ENCODE measurements at places on chromosomes 3 and 15. TPM values are rescaled to one million over a fixed set of nuclear protein-coding genes. Genes with fewer than 3 reads are reported as not detected.

SLC25A20 gene
- total RNA-seq, result 13.4 TPM

PARP15 gene
- total RNA-seq, result 17.6 TPM

CKMT1A gene
- not detected for total RNA-seq

PATL2 gene
- total RNA-seq, result 7.9 TPM

CCR9 gene
- total RNA-seq, result 0.15 TPM

TMCO5A gene
- total RNA-seq, result not detected

NR2F2 gene
- total RNA-seq, result not detected

DNA sequence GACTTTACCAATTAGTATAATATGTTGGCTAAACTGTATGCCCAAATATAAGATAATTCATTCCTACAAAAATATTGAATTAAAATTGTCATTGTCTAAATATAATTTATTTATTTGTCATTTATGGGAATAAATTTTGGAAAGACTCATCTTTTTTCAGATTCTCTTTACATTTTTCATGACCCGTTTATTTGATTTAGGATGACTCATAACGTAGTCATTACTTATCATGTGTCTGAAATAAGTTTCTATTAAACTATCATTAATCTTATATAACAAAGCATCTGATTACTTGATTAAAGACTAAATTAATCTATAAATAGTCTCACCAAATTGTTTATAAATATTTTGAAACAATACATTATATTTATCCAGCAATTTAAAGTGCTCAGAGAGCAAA lies 516.6 kb downstream of the CADM2 start:
- ATAC-seq, result no peak

GRCh38 chr3:184694716-184695115 lies 17.1 kb downstream of the MAGEF1 start:
- no peak for ATAC-seq

DNA sequence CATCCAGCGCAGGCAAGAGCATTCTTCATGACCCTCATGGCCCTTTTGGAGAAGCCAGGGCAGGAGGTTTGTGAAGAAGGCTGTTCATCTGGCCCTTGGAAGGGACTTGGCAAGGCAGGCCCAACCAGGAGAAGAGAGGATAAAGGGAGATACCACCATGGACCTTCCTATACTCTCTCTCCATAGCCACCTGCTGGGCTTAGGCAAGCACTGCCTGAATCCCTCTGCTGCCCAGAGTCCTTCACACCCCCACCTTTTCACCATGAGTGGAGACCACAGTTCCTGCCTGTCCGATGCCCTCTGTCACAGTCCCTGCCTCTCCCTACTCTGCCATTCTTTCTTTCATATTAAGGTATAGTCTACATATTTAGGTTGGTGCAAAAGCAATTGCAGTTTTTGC lies 10.6 kb upstream of the SFMBT1 start:
- ATAC-seq, result peak; percentile 32

GRCh38 chr3:122312826-122313225 lies 12.2 kb upstream of the CSTA start:
- ATAC-seq, result no peak

- ATAC-seq, result peak; percentile 83
These were observed 41.2 kb downstream of the LIPC start for GRCh38 chr15:58472821-58473581.

- ATAC-seq, result no peak
These were observed 499.0 kb upstream of the ATP11B start for GRCh38 chr3:182294256-182294655.

DNA sequence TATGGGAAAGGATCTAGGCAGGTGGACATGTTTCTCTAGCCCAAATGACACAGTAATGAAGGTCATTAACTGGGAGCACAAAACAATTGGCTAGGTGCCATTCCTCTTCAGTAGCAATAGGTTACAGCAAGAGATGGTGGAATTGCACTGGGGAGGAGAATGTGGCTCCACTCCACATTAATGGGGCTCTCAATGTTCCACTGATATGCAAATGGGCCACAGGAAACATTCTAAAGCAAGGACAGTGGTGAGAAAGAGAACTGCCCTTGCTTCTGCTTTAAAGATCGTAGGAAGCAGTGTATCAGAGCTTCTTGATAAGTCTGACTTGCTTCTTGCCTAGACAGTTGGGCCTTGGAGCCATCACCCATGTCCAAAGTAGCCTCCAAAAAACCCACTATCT lies 271.4 kb upstream of the PPP2R3A start:
- ATAC-seq, result no peak

DNA sequence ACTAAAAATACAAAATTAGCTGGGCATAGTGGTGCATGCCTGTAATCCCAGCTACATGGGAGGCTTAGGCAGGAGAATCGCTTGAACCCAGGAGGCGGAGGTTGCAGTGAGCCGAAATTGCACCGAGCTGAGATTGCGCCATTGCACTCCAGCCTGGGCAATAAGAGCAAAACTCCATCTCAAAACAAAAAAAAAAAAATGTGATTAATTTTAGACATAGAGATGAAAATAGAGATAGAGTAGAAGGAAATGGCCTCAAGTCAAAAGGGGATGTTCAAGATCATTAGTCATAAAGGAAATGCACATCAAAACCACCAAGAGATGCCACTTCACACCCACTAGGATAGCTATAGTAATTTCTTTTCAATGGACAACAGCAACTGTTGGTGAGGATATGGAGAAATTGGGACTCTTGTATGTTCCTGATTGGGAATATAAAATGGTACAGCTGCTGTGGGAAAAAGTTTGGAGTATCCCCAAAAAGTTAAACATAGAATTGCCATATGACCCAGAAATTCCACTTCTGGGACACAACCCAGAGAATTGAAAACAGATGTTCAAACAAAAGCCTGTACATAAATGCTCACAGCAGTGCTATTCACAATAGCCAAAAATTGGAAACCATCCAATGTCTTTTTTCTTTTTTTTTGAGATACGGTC lies 55.4 kb downstream of the ABHD2 start:
- peak; percentile 99 for ATAC-seq

DNA sequence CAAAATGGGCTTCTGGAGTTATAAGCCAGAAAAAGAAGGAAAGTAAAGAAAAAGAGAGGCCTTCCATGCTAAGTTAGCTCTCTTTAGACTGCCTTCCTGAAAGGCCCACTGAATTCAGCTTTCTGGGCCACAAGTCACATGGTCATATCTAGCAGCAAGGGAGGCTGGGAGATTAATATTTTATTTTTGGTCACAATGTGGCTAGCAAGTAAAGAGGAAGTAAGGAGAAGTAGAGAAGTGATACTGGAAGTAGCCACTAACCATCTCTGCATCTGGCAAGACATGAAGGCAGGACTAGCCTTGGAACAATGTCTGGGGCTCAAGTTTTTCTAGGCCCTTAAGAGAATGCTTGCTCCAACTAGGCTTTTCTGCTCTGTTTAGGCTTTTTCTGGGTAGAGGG lies 81.8 kb upstream of the UBE2E1 start:
- ATAC-seq, result no peak

GRCh38 chr3:171904829-171905228 lies 61.7 kb downstream of the TMEM212 start:
- ATAC-seq, result no peak

GRCh38 chr15:60667925-60668324 lies 189.0 kb upstream of the ICE2 start:
- no peak for ATAC-seq

DNA sequence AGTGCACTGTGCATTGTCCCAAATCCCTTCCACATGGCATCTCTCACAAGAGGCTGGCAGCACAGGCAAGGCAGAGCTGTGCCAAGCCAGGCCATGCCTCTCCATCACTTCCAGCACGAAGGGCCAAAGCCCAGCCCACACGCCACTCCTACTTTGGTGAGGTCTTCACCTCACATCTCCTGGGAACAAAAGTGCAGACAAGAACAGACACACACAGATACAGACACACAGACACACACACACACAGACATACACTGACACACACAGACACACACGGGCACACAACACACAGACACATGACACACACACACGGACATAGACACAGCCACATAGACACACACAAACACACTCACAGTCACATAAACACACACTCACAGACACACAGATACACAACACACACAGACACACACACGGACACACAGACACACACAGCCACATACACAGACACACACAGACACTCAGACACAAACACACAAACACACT lies 233.3 kb downstream of the UACA start:
- ATAC-seq, result no peak

DNA sequence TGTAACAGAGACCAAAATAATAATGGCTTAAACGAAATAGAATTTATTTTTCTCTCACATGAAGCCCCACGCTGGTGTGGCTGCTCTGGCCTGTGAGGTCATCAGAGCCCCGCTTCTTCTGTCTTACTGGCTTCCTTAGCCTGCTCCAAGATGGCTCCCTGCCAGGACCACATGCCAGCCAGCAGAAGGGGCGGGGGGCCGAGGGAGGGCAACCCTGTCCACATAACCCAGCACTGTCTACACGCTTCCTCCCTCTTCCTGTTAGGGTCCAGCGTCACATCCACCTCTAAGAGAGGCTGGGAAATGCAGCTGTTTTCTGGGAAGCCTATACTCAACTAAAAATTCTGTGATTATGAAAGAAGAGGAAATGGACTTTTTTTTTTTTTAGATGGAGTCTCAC lies 107.9 kb upstream of the DLG1 start:
- no peak for ATAC-seq

DNA sequence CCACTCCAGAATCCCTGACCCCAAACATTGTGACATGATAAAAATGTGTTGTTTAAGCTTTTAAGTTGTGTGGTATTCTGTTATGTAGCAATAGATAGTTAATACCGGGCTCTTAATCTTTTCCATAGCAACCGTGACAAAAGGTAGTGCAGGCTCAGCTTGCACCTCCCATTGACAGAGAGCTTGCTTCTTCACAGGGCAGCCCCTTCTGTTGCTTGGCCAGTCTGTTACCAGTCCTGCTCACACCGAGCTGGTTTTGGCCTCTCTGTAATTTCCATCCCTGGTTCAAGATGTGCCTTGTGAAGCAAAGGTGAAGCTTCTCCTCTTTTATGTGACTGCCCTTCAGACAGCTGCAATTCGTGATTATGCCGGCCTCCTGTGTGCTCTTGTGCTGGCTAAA lies 86.9 kb downstream of the CRYGS start:
- no peak for ATAC-seq

- ATAC-seq, result no peak
These were observed 46.6 kb downstream of the CMSS1 start for GRCh38 chr3:99864289-99864688.

GRCh38 chr15:85062560-85062959 lies 80.9 kb downstream of the PDE8A start:
- ATAC-seq, result no peak
